Stimulated activated CD4-positive, alpha-beta T cell treated with anti-CD3 and anti-CD28 coated beads, Interleukin-1b, Interleukin-23, amount 100 ng/mL, for 48 hours (primary cell): ENCODE measurements at places on chromosomes 1 and 21.
A peak's percentile ranks its signal among the peaks of the same experiment; 100 is the strongest.

DNA sequence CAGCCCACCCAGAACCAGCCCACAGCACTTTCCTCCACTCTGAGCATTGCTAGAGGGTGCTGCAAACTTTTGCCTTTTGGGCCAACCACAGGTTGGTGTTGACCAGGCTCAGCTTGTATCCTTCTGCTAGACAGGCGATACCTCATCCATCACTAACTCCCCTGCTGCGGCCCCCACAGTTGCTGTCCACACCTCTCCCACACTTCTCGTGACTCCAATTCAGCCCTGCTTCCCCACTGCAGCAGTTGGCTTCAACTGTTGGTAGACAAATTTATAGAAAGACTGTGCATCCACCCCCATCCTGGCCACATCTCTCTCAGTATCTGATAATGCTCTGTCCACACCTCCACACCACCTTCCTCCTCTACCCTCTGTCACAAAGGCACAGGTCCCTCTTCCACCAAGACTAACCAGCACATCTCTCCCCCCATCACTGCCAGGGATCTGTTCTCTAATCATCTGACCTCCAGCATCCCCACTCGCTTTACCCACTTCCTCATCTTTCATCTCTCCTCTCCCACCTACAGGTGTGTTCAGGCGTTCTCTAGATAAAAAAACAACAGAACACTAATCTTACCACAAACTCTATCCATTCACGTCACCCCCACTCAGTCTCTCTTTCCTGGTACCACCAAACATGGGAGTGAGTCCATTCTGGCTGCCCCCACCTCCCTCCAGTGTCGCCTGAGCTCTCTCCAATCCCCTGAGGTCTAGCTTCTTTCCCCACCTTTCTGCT lies 15.8 kb upstream of the SLC25A44 start:
- no peak for DNase-seq

- DNase-seq = peak; percentile 62
Measured at GRCh38 chr1:210328746-210329503, at the start of gene HHAT. Gene HHAT (plus strand): TSS chr1:210328902. CDS start chr1:210348976, 20,074 bp downstream.

DNA sequence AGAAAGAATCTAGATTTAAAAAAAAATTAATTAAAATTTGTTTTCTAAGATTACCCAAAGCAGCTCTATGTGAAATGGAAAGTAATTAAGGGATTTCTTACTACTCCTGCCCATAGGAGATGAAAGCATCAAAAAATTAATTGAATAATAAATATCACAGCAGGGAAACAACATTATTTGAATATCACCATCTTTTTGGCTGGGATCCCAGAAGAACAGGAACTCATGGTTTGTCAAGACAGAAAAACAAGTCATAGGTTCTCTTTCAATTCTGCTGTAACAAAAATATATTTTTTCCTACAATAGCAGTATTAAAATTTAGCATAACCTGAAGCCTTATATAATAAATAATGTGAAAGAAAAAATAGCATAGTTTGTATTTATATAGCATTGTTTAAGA lies 1713.4 kb downstream of the NCAM2 start:
- no peak for DNase-seq

DNA sequence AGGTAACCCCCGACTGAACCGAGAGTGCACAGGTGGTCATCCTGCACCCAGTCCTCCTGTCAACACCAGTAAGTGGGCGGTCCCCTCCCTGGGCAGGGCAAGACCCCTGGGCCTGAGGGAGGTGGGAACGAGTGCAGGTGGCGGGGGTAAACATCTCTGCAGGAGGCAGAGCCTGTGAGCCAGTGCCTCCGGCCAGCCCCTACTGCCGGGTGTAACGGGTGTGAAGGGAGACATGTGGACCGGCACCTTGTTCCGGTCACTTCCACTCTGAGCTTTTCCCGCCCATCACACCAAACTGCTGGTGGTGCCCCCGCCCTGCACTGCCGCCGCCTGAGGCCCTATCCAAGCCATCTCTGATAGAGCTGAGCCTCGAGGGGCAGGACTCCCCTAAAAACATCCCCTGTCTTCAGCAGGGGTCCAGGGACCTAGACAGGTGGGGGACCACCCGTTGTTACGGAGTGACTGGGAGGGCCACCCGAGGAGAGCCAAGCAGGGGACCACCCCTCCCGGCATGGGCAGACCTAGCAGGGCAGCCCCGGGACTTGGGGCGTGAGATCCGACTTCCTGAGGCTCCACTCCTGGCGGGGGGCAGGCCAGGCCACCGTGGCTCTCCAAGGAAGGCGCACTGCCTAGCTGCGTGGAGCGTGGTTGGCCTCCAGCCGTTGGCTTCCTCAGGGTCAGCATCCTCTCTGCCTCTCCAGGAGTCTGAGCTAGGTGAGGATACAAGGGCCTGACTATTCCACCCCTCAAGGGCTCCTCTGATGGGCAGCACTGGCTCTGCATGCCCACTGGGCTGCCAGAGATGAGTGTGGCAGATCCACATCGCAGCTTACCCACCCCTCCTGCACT lies 43.8 kb upstream of the LBR start:
- no peak for DNase-seq

DNA sequence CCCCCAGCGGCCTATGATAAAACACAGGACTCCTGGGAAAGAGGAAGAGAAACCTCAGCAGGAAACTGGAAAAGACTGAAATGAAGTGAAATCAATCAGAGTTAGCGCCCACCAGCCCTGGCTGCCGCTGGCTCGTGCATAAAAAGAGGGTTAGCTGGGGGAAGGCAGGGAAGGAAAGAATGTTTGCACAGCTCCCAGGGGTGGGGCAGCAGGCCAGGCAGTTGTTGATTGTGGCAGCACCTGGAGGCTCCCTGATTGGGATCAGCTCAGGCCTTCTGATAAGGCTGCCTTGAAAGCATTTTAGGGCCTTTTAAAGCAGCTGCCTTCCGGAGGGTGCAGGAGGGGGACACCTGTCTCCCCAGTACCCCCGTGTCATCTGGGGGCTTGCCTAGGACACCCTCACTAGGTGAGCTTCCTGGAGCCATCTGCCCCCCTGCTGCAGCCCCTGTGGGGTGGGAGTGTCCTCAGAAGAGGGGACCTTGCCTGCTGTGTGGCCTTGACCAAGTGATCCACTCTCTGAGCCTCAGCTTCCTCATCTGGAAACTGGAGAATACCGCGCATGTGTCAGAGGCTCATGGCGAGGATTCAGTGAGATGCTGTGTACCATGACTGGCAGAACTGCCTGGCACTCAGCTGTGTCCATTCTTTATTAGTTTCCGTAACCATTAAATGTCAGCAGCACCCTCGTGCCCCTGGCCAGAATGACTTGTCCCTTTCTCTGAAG lies 6.6 kb downstream of the EPHB2 start:
- DNase-seq = no peak

- no peak for DNase-seq
Measured at GRCh38 chr1:239315631-239316217, 70.6 kb upstream of the CHRM3 start.

DNA sequence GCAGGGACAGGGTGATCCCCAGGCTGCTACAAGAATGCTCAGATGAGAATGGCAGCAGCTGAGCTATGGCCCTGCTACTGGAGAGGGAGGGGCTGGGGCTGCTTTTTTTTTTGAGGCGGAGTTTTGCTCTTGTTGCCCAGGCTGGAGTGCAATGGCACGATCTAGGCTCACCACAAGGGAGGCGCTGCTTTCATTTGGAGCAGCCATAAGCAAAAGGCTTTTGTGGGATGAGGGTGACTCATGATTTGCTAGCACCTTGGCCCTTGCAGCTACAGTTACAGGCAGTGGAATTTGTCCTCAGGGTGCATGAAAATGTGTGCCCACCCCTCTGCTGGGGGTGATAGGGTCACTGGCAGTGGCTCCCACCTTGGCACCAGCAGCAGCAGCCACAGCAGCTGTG lies 32.4 kb upstream of the CYP4A22 start:
- DNase-seq = no peak

- no peak for DNase-seq
Measured at GRCh38 chr1:16289959-16290358, 53.0 kb upstream of the CPLANE2 start.

- peak; percentile 46 for DNase-seq
Measured at GRCh38 chr1:25572708-25573590, 29.5 kb downstream of the LDLRAP1 start.
